ENCODE measurements at places on chromosomes 3 and 15. TPM values are rescaled to one million over a fixed set of nuclear protein-coding genes. Genes with fewer than 3 reads are reported as not detected.

GRCh38 chr3:141529256-141529655 is 42.4 kb downstream of the RASA2 start:
- no peak for DNase-seq

DNA sequence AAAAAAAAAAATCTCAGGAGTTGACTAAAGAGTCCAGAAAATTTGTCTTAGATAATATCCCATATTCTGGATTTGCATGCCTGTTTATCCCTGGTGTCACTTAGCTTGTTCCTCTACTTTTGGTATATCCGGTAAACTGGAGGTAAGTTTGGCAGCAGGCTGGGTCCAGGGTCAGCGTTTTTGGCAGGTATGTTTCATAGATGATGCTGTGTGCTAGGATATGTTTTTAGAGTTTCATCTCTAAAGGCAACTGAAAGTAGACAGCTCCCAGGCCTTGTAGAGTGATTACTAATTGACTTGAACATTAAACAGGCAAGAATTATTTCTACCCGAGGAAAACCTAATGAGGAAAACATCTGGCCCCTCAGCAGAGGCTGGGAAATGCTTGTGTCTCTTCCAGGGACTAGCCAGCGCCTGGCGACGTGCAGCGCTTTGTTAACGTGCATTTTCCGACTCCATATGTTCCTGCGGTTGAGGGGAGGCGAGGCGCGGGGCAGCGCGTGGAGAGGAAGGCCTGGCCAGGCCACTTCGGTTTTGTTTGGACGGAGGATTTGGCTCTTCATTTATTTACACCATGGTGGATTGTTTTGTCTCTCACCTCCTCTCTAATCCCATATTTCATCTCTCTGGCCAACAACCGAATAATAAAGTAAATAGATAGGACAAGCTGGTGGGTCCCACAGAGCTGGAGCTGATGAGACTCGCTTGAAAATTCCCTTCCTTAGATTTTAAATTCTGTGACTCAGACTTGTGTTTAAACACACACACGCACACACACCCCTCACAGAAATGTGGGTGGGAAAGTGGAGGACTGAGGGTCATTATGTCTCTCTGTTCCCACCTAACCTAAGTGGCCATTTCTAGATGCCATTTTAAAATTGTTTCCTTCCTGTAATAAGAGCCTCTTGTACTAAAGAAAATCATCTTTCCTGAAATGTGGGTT is 65.3 kb downstream of the ASB7 start:
- peak; percentile 84 for DNase-seq

- DNase-seq, result no peak
Observed at GRCh38 chr15:87841426-87841998, 415.0 kb downstream of the NTRK3 start.

- DNase-seq, result no peak
Observed at GRCh38 chr15:73679180-73679579, 5.0 kb upstream of the CD276 start.

DNA sequence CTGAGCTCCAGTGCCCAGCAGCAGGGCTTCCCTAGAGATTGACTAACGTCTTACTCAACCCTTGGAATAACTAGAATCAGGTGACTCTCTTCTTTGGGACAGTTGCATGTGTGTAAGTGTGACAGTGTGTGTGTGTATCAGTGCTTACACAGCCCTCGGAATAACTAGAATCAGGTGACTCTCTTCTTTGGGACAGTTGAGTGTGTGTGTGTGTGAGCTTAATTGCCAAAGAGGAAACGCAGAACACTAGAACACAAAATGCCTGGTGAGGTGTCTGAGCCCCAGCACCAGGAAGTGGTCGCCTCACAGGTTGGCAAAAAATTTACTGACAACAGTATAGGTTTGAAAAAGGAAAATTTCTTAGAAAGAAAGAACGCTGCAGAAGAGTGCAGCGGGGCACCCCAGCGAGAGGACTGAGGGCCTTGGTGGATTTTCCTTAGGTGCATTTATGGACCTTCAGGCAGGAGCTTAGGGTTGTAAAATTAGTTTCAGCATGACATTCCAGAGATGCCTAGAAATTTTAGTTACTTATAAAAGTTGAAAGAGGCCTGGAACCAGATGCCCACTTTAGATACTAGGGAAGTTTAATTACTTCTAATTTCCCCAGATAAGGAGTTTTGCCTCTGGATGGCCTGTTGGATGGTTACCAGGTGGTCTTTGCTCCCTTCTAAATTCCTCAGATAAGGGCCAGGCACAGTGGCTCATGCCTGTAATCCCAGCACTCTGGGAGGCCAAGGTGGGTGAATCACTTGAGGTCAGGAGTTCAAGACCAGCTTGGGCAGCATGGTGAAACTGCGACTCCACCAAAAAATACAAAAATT is 3.7 kb upstream of the WDR82 start:
- DNase-seq, result no peak

- no peak for DNase-seq
Observed at GRCh38 chr3:16824081-16824696, 60.6 kb upstream of the PLCL2 start.

- no peak for DNase-seq
Observed at GRCh38 chr15:40845511-40846284, 1.9 kb downstream of the SPINT1 start.

DNA sequence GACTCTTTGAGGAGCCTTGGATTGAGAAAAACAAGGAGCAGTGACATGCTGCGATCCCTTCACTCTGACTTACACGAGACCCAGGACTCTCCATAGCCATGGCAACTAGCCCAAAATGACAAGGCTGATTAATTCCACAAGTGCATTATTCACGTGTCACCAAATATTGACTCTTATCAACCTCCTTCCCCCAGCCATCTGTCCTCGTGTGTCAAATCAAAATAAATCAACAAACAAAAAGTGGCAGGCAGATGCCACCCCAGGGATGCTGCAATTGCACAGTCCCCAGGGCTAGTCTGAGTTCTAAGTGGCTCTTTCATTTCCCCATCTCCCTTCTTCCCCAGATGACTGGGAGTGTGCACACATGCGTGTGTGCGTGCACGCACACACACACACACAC is 104.9 kb downstream of the AQP9 start:
- DNase-seq, result no peak

DNA sequence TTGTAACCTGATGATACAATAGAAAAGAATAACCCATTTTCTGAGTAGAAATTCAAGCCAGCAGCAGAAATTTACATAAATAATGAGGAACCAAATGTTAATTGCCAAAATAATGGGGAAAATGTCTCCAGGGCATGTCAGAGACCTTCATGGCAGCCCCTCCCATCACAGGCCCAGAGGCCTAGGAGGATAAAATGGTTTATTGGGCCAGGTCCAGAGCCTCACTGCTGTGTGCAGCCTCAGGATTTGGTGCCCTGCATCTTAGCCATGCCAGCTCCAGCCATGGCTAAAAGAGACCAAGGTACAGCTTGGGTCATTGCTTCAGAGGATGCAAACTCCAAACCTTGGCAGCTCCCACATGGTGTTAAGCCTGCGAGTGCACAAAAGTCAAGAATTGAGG is 352.1 kb upstream of the MEIS2 start:
- DNase-seq, result no peak

- DNase-seq, result no peak
Observed at GRCh38 chr3:188421836-188422540, 268.0 kb downstream of the LPP start.

GRCh38 chr3:194245474-194245873 is 105.7 kb downstream of the CPN2 start:
- DNase-seq, result no peak

GRCh38 chr15:73590263-73590662 is 42.9 kb downstream of the NPTN start:
- DNase-seq, result no peak

DNA sequence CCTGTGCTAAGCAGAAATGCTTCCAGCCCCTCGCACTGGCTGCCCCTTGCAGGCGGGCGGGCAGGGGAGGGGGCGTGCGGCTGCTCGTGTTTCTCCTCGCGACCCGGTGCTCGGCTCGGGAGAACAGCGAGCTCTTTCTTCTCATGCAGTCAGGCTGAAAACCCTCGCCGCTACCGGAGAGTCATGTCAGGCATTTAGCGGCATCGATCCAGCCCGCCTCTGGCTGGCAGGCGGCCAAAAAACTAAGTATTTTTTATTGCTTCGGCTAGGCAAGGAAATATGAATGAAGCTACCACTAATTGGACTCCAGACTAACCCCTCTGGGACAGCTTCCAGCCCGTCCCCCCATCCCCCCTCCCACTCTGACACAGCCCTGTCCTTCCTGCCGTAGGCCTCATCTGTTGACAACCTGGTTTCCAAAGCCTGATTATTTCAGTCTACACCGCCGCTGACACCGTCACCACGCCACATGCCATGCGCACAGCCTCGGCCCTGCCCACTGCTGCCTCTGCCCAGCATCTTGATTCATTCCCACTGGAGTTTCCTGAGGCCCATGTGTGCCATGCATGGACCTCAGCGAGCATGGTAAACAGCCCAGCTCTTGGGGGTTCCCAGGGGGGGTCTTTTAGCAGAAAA is 35.3 kb downstream of the TLE3 start:
- peak; percentile 90 for DNase-seq

DNA sequence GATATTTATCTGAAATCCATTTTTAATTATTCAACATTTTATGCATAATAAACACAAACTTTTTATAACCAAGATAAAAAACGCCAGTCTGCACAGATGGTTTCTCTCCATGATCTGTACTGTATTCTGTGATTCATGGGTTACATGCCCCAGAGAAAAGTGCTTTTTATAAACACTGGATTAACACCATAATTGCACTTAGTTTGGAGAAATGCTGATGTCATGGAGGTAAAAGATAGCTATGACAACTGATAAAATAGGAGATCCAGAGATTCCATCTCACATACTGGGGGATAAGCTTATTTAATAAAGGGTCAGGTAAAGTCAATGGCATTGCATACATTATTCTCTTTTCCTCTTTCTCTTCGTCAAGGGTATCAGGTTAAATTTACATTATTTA is 1460.4 kb upstream of the ALCAM start:
- no peak for DNase-seq

DNA sequence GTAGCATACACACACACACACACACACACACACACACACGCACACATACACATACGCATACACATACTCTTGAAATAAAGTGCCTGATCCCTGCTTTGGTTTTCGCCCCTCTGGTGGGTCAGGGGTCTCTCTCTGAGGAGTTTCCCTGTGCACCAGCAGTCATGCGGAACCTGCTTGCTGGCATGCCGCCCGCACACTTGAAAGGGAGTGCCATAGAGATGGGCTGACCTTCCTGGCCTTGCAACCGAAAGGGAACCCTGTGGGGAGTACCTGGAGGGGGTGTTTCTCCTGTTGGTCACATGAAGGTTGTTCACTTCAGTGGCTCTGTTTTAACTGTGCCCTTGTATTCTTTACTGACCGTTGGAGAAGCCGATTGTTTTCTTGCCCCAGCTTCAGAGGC is 752.3 kb downstream of the NR2F2 start:
- no peak for DNase-seq

GRCh38 chr3:195583831-195584542 is at the start of gene APOD:
TSS of gene APOD (minus strand) at chr3:195583940. CDS start at chr3:195579461, 4,479 bp downstream.
- peak; percentile 13 for DNase-seq

GRCh38 chr3:128907706-128908445 is 28.5 kb downstream of the ACAD9 start:
- no peak for DNase-seq

DNA sequence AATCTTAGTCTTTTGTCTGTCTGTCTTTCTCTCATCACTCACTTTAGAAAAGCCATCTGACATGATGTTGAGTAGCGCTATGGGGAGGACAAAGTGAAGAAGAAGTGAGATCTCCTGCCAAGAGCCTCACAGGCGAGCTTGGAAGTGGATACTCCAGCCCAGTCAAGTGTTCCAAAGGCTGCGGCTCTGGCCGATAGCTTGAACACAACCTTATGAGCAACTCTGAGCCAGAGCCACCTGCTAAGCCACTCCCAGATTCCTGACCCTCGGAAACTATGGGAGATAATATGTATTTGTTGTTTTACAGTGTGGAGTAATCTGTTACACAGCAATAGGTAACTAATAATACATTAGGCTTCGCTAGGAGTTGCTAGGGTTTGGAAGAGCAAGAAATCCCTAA is 76.2 kb downstream of the MB21D2 start:
- no peak for DNase-seq

DNA sequence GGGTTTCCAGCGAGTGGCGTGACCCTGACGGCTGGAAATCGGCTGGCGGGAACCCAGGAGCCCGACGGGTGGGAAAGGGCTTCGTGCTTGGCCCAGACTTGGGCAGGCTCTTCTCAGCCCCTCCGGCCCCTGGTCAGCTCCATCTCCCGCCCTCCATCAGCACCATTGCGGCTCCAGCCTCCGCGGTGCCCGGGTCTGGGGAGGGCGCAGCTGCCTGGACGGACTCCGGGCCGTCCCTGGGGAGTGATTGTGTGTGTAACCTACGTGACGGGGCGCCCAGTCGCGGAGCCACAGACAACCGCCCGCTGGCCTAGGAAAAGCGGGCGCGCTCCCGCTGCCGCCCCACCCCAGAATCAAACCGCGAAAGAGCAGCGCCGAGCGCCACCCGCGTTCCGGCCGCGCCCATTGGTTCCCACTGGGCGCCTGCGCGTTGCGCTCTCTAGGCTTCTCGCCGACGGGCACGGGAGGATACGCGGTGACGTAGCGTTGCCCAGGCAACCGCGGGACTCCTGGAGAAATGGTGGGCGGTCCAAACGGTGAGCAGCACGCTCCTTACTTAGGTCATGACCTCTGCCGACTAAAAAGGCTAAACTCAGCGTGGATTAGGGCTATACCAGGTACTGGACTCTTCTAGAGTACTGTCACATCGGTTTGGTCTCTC is at the start of gene CFAP20DC:
CFAP20DC (minus strand) TSS at position 355 of the 661 bp plus-strand sequence. CDS start 394 bp downstream, outside the sequence.
- DNase-seq, result peak; percentile 89

- peak; percentile 65 for DNase-seq
Observed at GRCh38 chr15:41904541-41905005, 10.7 kb upstream of the SPTBN5 start.

DNA sequence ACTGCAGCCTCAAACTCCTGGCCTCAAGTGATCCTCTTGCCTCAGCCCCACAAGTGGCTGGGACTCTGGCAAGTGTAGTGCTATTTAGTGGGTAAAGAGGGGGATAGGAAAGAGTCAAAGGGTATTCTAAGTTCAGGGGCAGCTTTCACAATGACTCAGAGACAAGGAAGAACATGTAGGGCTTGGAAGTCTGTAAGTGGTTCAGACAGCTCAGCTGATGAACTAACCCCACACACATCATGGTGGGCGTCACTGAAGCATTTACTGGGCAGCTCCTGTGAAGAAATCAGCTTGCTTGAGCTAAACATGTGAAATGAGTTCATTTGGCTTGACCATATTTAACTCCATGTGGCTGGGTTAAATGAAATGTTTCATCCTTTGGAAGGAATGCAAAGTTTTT is 34.6 kb upstream of the THSD4 start:
- peak; percentile 96 for DNase-seq

- DNase-seq, result peak; percentile 80
Observed at GRCh38 chr3:78878011-78878410, 889.8 kb downstream of the ROBO1 start.

- peak; percentile 64 for DNase-seq
Observed at GRCh38 chr3:18237251-18238005, 187.7 kb downstream of the SATB1 start.

The CAND2 gene
- polyA plus RNA-seq, result 4.9 TPM

The STRC gene
- 0.20 TPM for polyA plus RNA-seq

The FBXO40 gene
- polyA plus RNA-seq, result not detected

The SLC27A2 gene
- polyA plus RNA-seq, result not detected

The CILP gene
- polyA plus RNA-seq, result 0.02 TPM

The APOD gene
- 0.36 TPM for polyA plus RNA-seq

The SHF gene
- 3.8 TPM for polyA plus RNA-seq

The STARD5 gene
- 20.4 TPM for polyA plus RNA-seq

The FETUB gene
- polyA plus RNA-seq, result not detected

The SLC22A14 gene
- polyA plus RNA-seq, result 0.10 TPM

The GPR27 gene
- polyA plus RNA-seq, result not detected
